Substantia nigra (tissue), 51 donors: ENCODE measurements at places on chromosomes 3 and 15.

DNA sequence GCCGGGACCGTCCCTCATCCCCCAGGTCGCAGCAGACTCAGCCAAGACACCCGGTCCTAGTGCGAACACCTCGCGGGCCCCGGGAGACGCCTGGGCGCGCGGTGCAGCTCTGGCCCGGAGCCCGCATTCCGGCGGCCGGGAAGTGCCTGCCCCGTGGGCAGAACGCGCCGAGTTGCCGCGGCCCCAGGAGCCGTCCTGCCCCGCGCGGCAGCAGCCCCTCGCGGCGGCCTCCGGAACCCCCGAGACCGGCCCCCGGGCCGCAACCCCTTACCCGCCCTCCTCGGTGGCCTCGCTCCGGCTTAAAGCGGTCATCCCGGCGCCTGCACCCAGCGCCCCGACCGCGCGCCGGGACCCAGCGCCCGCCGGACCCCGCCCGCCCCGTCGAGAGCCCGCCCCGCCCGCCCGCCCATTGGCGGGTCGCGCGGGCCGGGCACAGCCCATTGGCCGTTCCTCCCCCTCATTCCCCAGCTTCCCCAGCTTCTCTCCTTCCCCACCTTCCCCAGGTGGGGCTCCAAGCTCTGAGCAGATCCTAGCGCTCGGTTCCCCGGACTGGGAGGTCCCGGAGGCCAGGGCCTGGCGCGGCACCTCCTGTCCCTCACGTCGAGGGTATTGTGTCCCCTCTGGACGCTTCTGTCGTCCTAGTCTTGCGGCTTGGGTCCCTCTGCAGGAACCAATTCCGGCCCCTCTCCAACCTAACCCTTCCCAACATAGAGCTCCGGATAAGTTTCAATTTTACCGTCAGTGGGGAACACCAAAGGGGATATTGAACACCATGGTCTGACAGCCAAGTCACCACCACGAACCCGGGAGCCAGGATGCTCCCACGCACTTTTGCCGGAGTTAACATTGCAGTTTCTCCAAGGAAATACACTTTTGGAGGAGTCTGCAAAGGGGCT is at the start of gene GRAMD2A:
Gene GRAMD2A, minus strand, starts transcription at position 328 of the 896 bp plus-strand sequence.
- DNase-seq, result no peak

DNA sequence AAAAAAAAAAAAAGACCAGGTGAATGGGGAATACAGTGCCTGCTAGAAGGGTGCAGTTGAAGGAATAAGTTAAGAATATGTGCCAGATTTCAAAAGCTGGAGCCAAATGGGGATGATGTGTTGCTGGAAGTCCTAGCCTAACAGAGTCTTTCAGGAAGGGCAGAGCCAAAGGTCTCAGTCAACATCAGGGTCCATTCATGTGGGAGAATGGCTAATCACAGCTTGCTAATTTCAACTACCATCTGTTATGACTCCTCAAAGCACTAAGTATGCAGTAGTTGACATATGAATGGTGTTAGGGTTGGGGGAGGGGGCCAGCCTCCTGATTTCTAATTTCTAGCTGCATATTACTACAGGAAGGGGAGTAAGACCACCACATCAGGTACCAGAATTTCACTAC is 4.4 kb downstream of the ZBTB38 start:
- DNase-seq, result no peak

DNA sequence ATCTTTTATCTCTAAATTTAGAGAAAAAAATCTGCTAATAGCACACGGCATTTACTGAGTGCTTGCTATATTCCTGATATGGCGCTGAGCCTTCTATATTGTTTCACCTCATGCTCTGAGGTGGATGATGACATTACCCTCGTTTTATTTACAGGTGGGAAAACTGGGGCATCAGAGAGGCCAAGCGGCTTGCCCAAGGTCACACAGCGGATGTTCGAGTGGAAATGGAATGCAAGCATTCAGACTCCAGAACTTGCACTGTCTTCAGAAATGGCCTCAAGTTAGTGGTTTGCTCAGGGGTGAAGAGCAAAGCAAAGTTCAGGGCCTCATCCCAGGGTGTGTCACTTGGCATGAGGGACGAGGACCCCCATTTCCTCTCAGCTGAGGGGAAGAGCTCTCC is 17.3 kb downstream of the EHD4 start:
- no peak for DNase-seq

- no peak for DNase-seq
Observed at GRCh38 chr3:131796558-131797198, 238.1 kb downstream of the CPNE4 start.

GRCh38 chr15:64149424-64149823 is 2.1 kb upstream of the SNX22 start:
- no peak for DNase-seq

DNA sequence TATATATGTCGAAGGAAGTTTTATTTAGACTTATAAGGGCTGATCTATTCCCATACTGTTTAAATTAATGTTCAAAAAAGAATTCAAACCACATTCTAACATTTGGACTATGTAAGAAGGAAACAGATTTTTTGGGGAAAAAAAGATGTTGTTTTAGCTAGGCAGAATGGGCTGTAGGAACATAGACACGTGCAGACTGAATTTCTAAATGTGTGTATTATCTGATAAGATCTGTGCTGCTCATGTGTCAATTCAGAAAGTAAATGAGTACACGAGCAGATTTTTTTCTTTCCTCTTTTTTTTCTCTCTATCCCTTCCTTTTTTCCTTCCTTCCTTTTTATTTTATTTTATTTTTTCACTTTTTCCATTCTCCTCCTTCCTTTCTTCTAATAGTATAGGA is 259.5 kb upstream of the KCNH8 start:
- DNase-seq, result no peak

GRCh38 chr3:186832276-186832675 is 10.2 kb upstream of the ADIPOQ start:
- no peak for DNase-seq

DNA sequence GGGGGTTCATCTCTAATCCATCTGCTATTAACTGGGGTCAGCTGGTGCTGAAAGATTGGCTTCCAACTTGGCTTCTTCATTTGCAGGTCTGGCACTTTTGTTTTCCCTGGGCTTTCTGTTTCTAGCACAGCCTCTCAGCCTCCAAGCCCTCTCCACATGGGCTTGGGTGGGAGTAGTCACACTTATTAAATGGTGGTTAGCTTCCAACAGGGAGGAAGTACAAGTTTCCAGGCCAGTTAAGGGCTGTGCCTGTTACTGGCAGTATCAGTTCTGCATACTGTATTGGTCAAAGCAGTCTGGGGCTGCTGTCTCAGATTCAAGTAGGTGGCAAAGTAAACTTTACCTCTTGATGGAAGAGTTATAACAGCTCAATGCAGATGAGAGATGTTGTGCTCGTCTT is 627.1 kb upstream of the CCDC54 start:
- DNase-seq, result no peak
